Lower lobe of right lung (tissue), 2 donors: ENCODE measurements at places on chromosomes 5 and 9. TPM values are rescaled to one million over a fixed set of nuclear protein-coding genes. Genes with fewer than 3 reads are reported as not detected.

- no peak for DNase-seq
Measured at GRCh38 chr5:24539613-24540012, 105.2 kb downstream of the CDH10 start.

GRCh38 chr9:29290516-29290915 lies 1717.2 kb upstream of the C9orf72 start:
- DNase-seq, result no peak

DNA sequence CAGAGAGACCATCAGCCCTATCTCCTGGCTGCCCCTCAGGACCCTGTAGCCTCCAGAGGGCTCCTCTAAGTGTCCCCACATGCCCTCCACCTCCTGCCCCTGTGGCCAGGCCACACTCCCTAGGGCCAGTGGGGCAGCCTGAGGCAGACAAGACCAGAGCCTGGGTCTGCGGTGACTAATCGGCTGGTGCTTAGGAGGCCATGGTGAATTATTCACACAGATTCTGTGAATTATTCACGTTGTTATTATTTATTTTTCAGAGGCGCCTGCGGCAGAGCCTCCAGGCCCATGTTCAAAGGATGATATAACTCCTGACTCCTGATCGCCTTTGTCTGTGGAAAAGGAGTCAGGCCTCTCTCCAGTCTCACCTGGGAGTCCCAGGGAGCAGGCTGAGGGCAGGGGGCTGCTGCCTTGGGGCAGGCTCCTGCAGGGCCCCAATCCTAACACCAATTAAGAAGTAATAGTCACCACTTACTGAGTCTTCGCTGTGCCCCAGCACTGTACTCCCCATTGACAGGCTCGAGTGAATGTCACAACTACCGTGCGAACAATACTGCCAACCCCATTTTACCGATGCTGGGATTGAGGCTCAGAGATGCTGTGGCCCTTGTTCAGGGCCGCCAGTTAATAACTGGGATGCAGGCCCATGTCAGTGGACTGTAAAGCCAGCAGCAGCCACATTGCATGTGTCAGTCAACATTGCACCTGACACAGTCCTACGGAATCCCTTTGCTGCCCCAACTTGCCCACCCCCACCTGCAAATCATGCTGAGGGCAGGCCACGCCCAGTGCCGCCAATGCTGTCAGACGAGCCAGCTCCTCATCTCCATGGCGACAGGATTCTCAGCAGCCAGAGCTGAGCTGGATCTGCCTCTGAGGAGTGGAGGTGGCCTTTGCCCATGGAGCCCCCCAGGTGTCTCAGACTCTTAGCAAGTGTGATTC lies 94.9 kb downstream of the PCDH1 start:
- no peak for DNase-seq

- DNase-seq, result no peak
Measured at GRCh38 chr5:16544607-16545374, 72.0 kb downstream of the RETREG1 start.

GRCh38 chr9:135357863-135358551 lies 121.6 kb upstream of the PPP1R26 start:
- DNase-seq, result no peak

GRCh38 chr5:92852219-92852618 lies 728.8 kb downstream of the NR2F1-AS1 start:
- DNase-seq, result no peak

DNA sequence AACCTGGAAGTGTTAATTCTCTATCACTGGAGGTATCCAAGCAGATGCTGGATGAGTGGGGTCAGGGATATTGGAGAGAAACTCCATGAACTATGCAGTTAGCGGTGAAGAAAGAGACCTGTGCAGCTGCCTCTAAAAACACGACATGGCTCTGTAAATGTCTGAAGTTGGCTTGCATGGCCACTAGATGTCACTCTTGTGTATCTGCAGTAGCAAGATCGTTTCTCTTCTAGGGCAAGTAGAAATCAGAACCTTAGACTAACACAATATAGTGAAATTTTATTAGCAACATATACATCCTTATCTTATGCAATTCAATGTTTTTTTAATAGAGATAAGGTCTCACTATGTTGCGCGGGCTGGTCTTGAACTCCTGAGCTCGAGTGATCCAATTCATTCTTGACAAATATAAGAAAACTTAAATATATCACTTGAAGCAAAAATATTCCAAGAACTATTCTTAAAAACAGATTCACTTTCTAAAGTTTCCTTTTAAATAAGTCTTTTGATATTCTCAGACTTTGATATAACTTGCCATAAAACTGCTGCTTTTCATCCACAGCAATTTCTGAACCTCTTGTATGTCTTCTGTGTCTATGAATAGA lies 2.9 kb downstream of the OR2S2 start:
- DNase-seq, result no peak

Gene ITK
- 6.3 TPM for total RNA-seq

Gene DAB2IP
- total RNA-seq, result 54.1 TPM
